Regular cardiac myocyte (primary cell): ENCODE measurements at places on chromosomes 3 and 15. TPM values are rescaled to one million over a fixed set of nuclear protein-coding genes. Genes with fewer than 3 reads are reported as not detected.

Gene C3orf20
- total RNA-seq, result under 0.01 TPM in 1 of 2 replicates, not detected in the other

Gene CAMK2N2
- total RNA-seq, result not detected in 2 replicates

Gene CPEB1
- 5.2 and 13.8 TPM in 2 replicates for total RNA-seq

Gene ABI3BP
- 26.6 and 121 TPM in 2 replicates for total RNA-seq

Gene ADAMTS7
- total RNA-seq, result 12.8 and 18.6 TPM in 2 replicates
